Neural crest cell (in vitro differentiated cells): ENCODE measurements at places on chromosomes 4 and X. TPM values are rescaled to one million over a fixed set of nuclear protein-coding genes. Genes with fewer than 3 reads are reported as not detected.

GRCh38 chrX:8730812-8731558 is 952 bp downstream of the ANOS1 start:
- H3K27ac ChIP-seq: no peak overlapping the region
- H3K4me1 ChIP-seq: peaks cover 24% of the 10 kb centered on the region
- peaks cover 54% of the 10 kb centered on the region for H3K27me3 ChIP-seq
- no peaks in the 10 kb centered on the region for H3K36me3 ChIP-seq
- peak; percentile 22 for DNase-seq

- H3K27me3 ChIP-seq: no peaks in the 10 kb centered on the region
- no peaks in the 10 kb centered on the region for H3K36me3 ChIP-seq
- H3K4me1 ChIP-seq: peaks cover 13% of the 10 kb centered on the region
- no peak for DNase-seq
Observed at GRCh38 chr4:142267101-142267500, 579.0 kb downstream of the INPP4B start.

GRCh38 chr4:123495530-123495929 is 98.9 kb downstream of the SPRY1 start:
- DNase-seq: no peak
- H3K4me3 ChIP-seq: no peak overlapping the region
- H3K27me3 ChIP-seq: no peaks in the 10 kb centered on the region
- H3K36me3 ChIP-seq: peaks cover 5% of the 10 kb centered on the region
- H3K27ac ChIP-seq: no peak overlapping the region

GRCh38 chrX:9844936-9845577 is 58.8 kb downstream of the SHROOM2 start:
- H3K27ac ChIP-seq: no peak overlapping the region
- DNase-seq: no peak

GRCh38 chrX:118596390-118596789 is 100.8 kb downstream of the DOCK11 start:
- H3K4me1 ChIP-seq: no peaks in the 10 kb centered on the region
- H3K36me3 ChIP-seq: peaks cover 10% of the 10 kb centered on the region
- H3K4me3 ChIP-seq: no peak overlapping the region
- H3K27me3 ChIP-seq: no peaks in the 10 kb centered on the region
- no peak overlapping the region for H3K27ac ChIP-seq

- H3K4me3 ChIP-seq: no peak overlapping the region
- no peak for DNase-seq
- no peak overlapping the region for H3K27ac ChIP-seq
- H3K27me3 ChIP-seq: no peaks in the 10 kb centered on the region
Observed at GRCh38 chrX:115895678-115896329, 274.7 kb upstream of the AGTR2 start.

GRCh38 chr4:54333657-54334056 is 104.6 kb downstream of the PDGFRA start:
- H3K4me3 ChIP-seq: no peak overlapping the region
- H3K4me1 ChIP-seq: peaks cover 45% of the 10 kb centered on the region
- no peaks in the 10 kb centered on the region for H3K27me3 ChIP-seq
- no peak for DNase-seq
- no peaks in the 10 kb centered on the region for H3K36me3 ChIP-seq
- peak overlapping the region; percentile 59 for H3K27ac ChIP-seq

DNA sequence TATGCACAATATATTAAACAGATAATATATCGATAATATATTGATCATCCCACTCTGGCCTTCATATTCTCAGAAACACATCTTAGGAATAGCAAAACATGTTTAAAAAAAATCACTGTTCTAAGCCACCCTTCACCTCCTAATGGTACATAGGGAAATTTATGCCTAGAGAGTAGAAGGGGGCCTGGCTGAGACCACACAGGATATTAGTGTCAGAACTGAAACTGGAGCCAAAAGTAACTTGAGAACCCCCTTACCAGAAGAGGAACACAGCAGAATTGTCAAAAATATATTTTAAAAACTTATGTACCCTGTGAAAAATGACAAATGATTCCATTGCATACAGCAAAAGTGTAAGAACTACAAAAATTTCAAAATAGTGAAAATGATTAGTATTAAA is 173.1 kb downstream of the VSIG4 start:
- DNase-seq: no peak
- no peak overlapping the region for H3K4me3 ChIP-seq
- H3K4me1 ChIP-seq: no peaks in the 10 kb centered on the region
- H3K36me3 ChIP-seq: no peaks in the 10 kb centered on the region
- H3K27ac ChIP-seq: no peak overlapping the region

DNA sequence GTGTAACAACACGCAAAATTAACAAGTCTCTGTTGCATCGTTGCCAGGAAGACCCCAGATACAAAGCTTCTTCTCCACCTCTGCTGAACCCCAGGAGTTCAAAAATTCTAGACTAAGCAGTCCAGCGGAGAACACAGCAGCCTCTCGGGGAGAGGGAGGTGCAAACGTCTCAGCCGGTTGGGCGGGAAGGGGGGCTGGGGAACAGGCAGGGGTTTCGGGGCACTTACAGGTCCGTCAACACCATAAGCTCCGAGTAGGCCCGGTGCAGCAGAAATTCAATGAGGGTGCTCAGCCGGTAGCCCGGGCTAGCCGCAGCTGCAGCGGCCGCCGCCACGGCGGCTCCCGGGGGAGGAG is 394 bp downstream of the MED14 start:
- DNase-seq: no peak
- H3K36me3 ChIP-seq: no peaks in the 10 kb centered on the region
- H3K4me3 ChIP-seq: peak overlapping the region; percentile 94

Gene STARD8
- 1.5 and 1.8 TPM in 2 replicates for total RNA-seq

Gene GAGE12H
- not detected in 2 replicates for total RNA-seq

Gene SPIN2B
- 15.5 and 16.4 TPM in 2 replicates for total RNA-seq

Gene RTL9
- total RNA-seq: 0.30 and 0.37 TPM in 2 replicates

Gene SLC10A3
- total RNA-seq: 7.8 TPM in 2 replicates

Gene CASP6
- 25.4 and 28.0 TPM in 2 replicates for total RNA-seq

Gene GAGE2A
- not detected in 2 replicates for total RNA-seq

Gene KDR
- 0.12 TPM in 1 of 2 replicates, not detected in the other for total RNA-seq
